CD4-positive, alpha-beta T cell treated with Interleukin-1 beta for 1 hour (primary cell): ENCODE measurements at places on chromosomes 16 and 17.
A peak's percentile ranks its signal among the peaks of the same experiment; 100 is the strongest.

DNA sequence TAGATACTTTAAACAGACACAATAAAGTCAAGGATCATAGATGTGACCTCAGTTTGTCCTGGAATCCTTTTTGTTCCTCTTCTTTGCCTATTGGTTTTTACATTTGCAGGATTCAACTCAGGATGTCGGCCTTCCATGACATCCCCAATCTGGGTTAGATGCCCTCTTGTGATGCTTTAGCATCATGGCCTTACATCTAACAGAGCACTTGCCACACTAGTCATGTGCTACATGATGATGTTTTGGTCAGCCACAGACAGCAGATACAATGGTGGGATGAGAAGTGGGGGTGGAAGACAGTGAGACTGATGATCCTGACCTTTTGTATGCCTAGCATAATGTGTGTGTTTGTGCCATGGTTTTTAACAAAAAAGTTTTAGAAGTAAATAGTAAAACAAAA lies 1.8 kb upstream of the SYNRG start:
- DNase-seq, result no peak

DNA sequence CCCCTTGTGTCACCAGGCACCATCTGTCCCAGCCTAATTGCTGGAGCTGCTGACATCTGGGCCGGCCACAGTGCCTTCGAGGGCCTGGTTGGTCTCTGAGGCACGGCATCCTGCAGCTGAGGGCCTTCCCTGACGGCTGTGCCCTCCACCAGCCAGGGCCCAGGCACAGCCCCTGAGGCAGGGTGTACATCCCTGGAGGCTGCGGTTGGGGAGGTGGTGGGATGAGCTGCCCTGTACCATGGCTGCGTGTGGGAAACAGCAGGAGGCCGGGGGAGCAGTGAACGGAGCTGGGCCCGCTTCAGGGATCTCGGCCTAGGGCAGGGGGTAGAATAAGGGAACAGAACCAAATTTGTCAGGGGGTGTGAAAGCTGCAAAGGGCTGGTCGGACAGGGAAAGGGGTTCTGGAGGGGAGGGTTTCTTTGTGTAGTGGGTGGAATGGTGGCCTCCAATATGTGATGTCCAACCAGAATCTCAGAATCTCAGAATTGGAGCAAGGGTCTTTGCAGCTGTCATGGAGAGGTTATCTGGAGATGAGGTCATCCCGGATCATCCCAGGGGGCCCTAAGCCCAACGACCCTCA lies 10.0 kb upstream of the SLC38A10 start:
- no peak for DNase-seq

- peak; percentile 88 for DNase-seq
These were observed 1.4 kb downstream of the NOTUM start for GRCh38 chr17:81959362-81960129.

GRCh38 chr16:27177031-27177774 lies 26.1 kb upstream of the KDM8 start:
- DNase-seq, result no peak

- no peak for DNase-seq
These were observed 673.4 kb upstream of the KIF2B start for GRCh38 chr17:53149316-53149715.

DNA sequence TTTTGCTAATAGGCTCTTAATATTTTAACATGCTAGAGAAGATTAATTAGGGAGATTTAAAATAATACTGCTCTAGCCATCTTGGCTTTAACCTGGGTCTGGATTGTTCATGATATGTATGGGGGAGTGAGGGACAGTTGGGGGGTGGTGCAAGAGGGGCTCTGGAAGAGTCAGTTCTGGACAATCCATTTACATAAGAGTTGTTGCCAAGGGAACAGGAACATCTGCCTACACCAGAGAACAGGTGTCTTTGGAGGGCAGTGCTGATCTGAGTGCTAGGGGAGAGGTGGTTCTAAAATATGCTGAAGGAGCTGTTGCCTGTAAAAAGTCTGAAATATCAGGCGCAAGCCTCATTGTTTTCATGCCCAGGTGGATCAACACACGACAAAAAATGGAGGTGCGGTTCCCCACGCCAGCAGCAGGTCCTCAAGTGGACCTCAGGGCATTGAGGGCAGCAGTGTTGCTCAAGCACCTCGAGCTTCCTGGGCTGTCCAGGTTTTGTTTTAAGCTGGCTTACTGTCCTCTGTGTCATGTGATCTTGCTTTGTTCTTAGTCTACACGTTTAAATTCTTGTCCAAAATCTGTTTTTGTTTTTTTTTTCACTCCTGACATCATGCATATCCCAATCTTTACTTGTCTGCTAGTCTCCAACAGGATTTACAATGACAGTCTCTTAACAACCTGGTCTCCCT lies 25.4 kb upstream of the WSB1 start:
- no peak for DNase-seq

GRCh38 chr16:78326731-78327130 lies 227.3 kb downstream of the WWOX start:
- no peak for DNase-seq

DNA sequence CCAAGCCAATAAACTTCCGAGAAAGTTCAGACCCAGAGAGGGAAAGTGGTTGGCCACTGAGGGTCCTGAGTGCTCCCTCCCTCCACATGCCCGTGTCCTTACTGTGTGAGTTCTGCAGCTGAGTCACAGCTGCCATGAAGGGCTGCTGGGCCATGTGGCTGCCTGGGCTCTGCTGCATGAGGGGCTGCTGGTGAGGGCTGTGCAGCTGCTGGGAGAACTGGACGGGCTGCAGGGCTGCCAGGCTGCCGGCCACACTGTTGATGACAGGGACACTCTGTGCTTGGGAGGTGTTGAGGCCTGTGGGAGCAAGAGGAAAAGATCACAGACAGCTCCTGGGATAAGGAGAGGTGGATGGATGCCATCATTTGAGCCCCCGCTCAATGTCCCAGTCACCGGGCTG lies 44.0 kb downstream of the HNF1B start:
- no peak for DNase-seq

GRCh38 chr17:38724337-38724988 lies 5.7 kb upstream of the CISD3 start:
- no peak for DNase-seq

DNA sequence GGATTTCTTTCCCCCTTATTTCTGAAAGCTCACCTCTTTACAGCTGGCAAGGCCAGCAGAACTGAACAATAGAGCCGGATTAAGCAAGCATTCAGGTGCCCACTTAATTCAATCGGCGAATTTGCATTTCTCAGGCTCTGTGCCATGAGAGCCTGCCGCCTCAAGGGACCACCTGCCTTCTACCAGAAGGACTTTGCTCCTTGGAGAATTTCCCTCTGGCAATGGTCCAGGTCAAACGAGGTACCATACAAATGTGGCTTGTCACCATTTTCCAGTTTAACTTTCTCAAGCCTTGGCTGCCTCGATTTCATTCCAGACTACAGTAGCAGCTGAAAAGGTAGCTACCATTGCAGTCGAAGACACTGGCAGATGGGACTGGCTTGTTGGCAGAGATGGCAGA lies 534.0 kb downstream of the MAF start:
- DNase-seq, result no peak

DNA sequence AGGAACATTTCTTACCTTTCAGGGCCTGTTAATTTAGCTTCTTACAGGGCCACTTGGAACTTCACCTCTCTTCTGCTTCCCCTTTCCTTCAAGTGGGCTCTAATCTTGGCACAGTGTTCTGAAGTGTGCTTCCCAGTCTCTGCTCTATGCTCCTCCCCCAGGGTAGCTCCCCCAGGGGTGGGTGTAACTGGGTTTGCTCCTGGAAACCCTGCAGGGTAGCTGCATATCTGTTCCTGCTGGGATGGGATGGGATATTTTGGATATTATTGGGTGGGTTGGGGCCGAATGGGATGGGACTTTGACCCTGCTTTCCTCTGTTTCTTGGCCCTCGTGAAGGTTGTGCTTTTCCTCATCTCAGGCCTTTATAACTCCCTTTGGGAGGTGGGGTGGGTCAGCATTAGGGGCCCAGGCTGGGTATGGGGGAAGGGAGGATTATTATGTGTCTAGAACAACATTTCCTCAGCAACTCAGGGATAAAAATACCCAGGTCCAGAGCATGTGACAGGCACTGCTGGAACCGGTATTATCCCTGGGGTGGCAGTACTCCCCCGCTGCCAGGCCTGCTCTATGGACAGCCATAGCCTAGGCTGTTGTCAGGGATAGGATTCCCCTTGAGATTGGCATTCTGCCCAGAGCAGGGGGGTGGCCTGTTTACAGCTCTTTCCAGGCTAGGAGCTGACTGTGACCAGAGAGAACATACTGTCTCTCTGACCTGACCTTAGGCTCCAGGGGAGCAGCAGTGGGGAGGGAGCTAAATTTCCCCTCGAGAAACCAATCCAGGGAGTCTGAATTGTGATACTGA lies 5.0 kb downstream of the NFE2L1 start:
- DNase-seq, result no peak

DNA sequence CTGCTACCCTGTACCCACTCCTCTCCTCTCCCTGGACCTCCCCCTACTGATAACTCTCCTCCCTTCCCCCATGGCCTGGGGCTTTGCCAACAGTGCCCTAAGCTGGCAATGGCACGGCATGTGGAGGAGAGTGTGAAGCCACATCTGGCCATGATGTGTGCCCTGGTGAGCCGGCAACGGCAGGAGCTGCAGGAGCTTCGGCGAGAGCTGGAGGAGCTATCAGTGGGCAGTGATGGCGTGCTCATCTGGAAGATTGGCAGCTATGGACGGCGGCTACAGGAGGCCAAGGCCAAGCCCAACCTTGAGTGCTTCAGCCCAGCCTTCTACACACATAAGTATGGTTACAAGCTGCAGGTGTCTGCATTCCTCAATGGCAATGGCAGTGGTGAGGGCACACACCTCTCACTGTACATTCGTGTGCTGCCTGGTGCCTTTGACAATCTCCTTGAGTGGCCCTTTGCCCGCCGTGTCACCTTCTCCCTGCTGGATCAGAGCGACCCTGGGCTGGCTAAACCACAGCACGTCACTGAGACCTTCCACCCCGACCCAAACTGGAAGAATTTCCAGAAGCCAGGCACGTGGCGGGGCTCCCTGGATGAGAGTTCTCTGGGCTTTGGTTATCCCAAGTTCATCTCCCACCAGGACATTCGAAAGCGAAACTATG lies 5.2 kb downstream of the TRAF4 start:
- no peak for DNase-seq

DNA sequence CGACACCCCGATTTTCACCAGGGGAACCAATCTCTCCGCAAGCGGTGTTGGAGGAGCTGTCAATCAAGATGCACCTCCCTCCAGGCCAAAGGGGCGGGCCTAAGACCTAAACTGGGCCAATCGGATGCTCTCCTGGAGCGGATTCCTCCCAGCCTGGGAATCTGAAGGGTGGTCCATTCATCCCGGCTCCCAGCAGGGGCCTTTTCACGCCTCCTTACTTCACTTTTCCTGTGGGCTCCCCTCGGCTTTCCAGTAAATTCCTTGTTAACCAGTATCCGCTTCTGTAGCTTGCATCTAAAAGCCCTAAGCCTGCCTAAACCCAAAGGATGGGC lies 17.1 kb downstream of the C16orf74 start:
- DNase-seq, result peak; percentile 41

GRCh38 chr16:67697422-67698185 lies 21.5 kb downstream of the GFOD2 start:
- no peak for DNase-seq

- DNase-seq, result peak; percentile 92
These were observed at the start of gene AMDHD2 for GRCh38 chr16:2520097-2520783. TSS of gene AMDHD2 (plus strand) at chr16:2520371. CDS start at chr16:2520459, 88 bp downstream.

- no peak for DNase-seq
These were observed 12.9 kb upstream of the TEKT3 start for GRCh38 chr17:15354256-15354655.

GRCh38 chr16:87968541-87968940 lies 17.3 kb downstream of the BANP start:
- no peak for DNase-seq

- no peak for DNase-seq
These were observed 7.3 kb downstream of the MFSD6L start for GRCh38 chr17:8791910-8792270.

DNA sequence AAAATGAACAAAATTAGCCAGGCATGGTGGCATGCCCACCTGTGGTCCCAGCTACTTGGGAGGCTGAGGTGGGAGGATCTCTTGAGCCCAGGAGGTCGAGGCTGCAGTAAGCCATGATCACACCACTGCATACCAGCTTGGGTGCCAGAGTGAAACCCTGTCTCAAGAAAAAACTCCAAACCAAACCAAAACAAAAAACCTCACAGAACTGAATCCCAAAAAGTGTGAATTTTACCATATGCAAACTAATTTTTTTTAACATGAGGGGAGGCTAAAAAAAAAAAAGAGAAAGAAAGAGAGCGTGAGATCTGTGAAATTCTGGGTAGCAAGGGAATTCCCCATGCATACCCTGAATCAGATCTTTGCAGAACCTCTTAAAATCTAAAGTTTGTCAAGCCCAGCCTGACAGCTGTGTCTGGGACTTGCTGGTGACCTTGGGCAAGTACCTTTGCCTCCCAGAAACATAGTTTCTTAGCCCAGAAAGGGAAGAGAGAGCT lies 17.1 kb upstream of the CDH1 start:
- DNase-seq, result no peak

DNA sequence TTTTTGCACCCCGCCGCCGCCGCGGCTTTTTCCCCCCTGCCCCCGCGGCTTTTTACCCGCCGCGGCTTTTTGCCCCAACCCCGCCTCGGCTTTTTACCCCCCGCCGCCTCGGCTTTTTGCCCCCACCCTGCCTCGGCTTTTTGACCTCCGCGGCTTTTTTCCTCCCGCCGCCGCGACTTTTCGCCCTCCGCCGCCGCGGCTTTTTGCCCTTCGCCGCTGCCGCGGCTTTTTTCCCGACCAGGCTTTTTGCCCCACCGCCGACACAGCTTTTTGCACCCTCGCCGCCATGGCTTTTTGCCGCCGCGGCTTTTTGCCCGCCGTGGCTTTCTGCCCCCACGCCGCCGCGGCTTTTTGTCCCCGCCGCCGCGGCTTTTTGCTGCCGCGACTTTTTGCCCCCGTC lies 137.0 kb upstream of the TP53TG3D start:
- DNase-seq, result peak; percentile 1

DNA sequence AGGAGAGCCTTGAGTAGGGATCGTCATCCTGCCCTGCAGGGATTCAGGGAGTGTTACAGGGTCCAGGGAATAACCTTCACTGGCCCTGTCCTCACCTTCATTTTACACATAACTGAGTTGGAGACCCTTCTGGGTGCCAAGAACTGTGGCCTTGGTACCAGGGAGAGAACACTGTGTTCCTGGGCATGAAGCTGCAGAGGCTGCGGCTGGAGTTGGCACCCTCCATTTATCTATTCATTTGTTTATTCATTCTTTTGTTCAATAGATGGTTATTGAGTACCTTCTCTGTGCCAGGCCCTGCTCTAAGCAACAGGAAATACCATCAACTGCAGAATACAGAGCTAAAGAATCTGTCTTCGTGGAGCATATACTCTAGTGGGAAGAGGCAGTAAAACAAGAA lies 6.7 kb downstream of the ABCC3 start:
- no peak for DNase-seq

DNA sequence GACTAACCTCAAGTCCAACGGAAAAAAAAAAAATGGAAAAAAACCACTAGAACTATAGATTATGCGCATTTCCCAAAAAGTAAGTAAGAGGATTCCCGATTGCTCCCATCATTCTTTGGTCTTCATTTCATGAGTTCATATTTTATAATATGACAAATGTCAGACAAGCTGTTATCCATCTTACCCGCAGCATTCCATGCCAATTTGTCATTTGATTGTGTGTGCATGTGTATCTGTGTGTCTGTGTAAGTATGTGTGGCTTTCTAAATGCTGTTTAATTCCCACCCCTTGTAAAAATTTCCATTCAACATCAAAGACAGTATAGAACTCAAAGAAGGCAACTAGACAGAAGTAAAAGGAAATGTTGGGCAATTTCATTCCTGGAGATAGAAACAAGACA lies 434.1 kb downstream of the CDH11 start:
- DNase-seq, result no peak

GRCh38 chr16:26715969-26716368 lies 350.8 kb upstream of the C16orf82 start:
- DNase-seq, result no peak

- peak; percentile 54 for DNase-seq
These were observed 840 bp downstream of the MYO1C start for GRCh38 chr17:1491443-1492248.
